ENCODE measurements at places on chromosomes 16 and 17.

DNA sequence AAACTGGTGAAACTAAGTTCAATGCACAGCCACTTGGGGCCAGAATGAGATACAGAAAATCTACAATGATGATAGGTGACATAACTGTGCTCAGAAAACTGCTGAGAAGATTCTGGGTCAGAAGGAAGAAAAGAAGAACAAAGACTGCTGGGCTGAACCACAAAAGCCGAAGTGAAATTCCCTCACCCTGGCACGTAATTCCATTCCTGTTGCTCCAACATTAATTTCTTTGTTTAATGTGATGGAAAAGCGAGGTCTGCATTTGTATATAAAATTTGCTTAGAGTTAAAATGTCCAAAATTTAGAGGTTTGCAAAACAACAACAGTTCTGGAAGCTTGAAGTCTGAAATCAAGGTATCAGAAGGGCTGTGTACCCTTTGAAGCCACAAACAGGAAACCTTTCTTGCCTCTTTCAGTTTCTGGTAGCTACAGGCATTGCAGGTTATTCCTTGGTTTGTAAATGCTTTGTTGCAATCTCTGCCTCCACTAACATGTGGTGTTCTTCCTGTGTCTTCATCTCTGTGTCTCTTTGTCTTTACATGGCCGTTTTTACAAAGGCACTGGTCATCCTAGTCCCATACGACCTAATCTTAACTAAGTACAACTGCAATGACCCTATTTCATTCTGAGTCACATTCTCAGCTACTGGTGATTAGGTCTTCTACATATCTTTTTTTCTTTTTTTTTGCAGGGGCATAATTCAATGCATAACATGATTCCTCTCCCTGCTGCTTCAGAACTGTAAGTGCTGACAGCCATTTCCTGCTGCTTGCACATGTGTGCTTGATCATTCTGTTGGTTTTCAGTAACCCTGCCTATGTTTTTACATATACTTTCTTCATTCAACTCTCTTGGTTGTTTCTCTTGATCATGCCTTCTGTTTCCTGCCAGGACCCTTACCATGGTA lies 603.0 kb upstream of the CDH8 start:
- DNase-seq, result no peak

GRCh38 chr17:27836651-27837050 lies 36.3 kb upstream of the NOS2 start:
- DNase-seq, result no peak

DNA sequence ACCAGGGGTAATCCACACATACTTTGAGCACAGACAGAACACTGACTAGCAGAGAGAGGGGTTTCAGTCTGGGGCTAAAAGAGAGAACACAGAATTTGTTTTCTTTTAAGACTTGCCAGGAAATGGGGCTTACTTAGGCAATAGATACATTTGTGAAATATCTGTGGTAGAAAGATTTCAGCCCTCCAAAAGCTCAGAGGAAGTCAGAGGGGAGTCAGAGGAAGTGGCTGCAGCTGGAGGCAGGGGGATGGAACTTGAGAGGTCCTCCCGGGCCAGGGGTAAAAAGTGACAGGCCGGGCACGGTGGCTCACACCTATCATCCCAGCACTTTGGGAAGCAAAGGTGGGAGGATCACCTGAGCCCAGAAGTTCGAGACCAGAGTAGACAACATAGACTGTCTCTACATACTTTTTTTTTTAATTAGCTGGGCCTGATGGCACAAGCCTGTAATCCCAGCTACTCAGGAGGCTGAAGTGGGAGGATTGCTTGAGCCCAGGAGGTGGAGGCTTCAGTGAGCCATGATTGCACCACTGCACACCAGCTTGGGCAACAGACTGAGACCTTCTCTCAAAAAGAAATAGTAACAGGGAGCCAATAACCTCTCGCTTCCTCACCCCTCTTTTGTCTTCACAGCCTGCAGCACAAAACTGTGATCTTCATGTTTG lies 49.9 kb downstream of the NLRC5 start:
- peak; percentile 6 for DNase-seq

DNA sequence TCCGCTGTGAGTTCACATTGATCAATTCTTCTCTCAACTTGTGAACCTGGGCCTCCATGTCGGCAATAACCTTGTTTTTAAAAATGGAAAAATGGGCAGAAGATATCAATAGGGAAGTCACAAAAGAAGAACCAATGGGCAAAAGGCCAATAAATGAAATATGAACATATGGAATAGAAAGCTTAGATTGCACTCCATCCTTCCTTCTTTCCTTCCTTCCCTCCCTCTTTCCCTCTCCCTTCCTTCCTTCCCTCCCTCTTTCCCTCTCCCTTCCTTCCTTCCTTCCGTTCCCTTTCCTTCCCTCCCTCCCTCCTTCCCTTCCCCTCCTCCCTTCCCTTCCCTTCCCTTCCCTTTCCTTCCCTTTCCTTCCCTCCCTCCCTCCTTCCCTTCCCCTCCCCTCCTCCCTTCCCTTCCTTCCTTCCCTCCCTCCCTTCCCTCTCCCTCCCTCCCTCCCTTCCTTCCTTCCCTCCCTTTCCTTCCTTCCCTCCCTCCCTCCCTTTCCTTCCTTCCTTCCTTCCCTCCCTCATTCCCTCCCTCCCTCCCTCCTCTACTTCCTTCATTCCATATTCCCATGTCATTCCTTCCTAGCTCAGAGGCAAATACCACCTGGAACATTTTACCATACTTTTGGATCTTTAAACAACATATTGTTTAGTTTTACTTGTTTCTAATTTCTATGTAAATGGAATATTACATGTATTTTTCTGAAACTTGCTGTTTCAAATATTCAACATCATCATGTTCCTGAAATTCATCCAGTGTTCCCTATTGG lies 290.7 kb upstream of the AXIN2 start:
- DNase-seq, result no peak

DNA sequence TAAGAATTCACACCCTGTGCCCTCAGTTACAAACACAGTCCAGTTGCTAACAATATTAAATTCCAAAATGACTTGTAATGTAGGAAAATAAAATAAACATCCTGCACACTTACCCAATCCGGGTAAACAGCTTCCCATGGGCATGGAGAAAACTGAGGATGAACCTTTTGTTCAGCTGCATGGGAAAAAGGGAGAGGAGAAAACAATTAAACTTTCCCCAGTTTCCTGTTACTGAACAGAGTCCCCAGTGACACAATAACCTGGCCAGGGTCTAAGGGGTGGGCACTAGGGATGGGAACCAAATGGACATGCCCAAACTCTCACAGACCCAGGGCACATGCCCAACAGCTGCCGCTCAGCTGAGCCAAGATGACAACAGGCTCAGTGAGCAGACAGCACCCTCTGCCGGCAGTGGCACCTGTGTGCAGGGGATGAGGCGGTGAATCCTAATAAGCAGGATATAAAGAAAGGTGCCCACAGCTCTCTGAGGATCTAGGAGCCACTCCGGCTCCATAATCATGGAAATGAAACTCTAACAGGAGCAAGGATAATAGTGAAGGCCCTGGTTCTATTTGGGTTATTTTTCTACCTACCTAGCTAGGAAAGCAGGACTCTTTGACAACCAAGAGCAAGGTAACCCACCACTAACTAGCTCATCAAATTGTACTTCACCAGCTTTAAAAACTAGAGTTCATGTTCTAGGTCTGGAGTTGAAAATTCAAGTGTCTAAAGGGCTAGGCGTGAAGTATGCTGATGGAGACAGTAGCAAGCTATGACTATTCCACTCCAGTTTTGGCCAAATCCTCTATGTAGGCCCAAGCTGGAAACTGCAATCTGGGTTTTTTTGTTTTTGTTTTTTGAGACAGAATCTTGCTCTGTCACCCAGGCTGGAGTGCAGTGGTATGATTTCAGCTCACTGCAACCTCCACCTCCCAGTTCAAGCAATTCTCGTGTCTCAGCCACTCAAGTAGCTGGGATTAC lies 58.8 kb downstream of the SMG6 start:
- DNase-seq, result no peak

GRCh38 chr16:84055801-84056634 lies 13.4 kb upstream of the SLC38A8 start:
- no peak for DNase-seq

DNA sequence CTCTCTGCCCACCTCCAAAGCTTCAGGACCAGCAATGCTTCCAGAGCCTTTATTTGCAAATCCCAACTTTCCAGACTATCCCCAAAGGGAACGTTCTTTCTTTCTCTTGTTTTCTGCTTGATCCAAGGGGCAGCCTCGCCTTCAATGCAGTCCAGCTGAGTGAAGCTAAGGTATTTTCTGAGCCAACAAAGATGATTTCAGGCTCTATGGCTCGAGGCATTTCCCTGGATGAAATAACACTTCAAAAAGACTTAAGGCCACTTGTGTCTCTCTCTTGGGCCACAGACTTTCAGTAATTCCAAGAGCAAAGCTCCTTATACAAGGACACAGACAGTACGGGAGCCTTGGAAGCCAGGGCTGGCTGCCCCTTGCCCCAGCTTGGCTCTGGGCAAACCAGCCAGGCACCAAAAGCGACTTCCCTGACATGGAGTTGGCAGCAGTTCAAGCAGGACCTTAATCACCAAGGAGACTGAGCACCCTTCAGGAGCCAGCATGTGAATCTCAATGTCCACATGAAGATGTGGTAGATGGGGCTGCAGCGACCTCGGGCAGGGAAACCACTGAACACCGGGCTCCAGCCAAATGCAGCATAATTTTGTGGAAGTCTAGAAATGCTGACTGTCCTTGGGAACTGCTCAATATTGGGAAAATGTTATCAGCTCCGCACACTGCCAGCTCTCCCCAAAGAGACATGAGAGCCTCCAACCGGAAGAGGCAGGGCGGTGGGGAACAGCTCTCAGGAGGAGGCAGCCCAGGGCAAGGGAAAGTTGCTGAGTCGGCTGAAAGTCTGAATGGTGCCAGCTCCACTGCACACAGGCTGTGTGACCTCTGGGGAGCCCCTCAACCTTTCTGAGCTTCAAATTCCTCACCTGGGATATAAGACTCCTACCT lies 39.0 kb downstream of the TK2 start:
- no peak for DNase-seq

GRCh38 chr17:40647624-40648383 lies at the start of gene SMARCE1:
TSS of gene SMARCE1 (minus strand) at chr17:40647818. CDS start at chr17:40645802, 2,016 bp downstream.
- DNase-seq, result peak; percentile 19
